ENCODE measurements at places on chromosomes 11 and 22. TPM values are rescaled to one million over a fixed set of nuclear protein-coding genes. Genes with fewer than 3 reads are reported as not detected.

The KCNK7 gene
- total RNA-seq: 2.2 TPM

The MSANTD2 gene
- total RNA-seq: 34.2 TPM

The PRR33 gene
- not detected for total RNA-seq

The IGSF9B gene
- 3.3 TPM for total RNA-seq

The RBMXL2 gene
- total RNA-seq: not detected

The SLC22A12 gene
- not detected for total RNA-seq

The PATE2 gene
- total RNA-seq: not detected

The OR8H3 gene
- total RNA-seq: not detected

The MUC2 gene
- total RNA-seq: not detected

The BRD1 gene
- 35.1 TPM for total RNA-seq

The MIOX gene
- total RNA-seq: not detected

The TBX10 gene
- total RNA-seq: not detected

The DEPDC5 gene
- 13.6 TPM for total RNA-seq

The OTOG gene
- total RNA-seq: not detected

The KCNQ1OT1 gene
- total RNA-seq: 5.3 TPM

The CLCF1 gene
- 10.2 TPM for total RNA-seq

The UBQLN3 gene
- total RNA-seq: 0.66 TPM

The OR51V1 gene
- total RNA-seq: not detected

The PCNX3 gene
- total RNA-seq: 21.0 TPM

The EPS8L2 gene
- total RNA-seq: 151 TPM

The IFITM5 gene
- not detected for total RNA-seq

The TTLL12 gene
- total RNA-seq: 31.4 TPM

The PKP3 gene
- total RNA-seq: 36.7 TPM

The ACRV1 gene
- not detected for total RNA-seq

Data from breast epithelium (tissue), 4 donors.